ENCODE measurements at places on chromosomes 3 and 15.

DNA sequence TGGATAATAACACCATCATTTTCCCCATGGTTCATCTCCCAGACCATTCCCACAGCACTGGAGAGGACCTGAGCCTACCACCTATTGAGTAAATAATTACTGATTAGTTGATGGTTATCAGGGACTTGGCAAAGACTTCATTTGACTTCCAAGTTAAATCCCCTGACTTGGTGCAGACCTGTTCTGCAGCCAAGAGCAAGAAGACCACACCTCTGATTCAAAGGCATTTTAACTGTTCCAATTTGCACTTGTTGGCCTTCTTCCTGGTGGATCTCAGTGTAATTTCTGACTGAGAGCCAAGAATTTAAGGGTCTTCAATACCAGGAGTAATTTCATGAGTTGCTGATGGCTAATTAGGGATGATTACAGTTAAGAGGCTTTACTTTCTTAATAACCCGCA lies 24.0 kb downstream of the THSD4 start:
- no peak for DNase-seq

DNA sequence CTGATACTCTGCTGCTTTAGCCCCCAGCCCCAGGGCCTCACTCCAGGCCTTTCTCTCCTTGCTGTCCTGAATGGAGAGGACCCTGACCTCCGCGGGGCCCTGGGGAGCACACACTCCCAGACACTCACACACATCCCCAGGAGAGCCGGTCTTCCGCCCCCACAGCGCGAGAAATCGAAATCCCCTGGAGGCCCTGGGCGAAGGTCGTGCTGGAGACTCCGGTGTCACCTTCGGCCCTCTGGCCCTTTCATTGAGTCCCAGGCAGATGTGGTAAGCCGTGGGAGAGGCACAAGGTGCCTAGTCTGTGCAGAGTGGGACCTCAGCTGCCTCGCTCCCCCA lies 848 bp upstream of the GOLGA8B start:
- peak; percentile 12 for DNase-seq

- DNase-seq = no peak
Observed at GRCh38 chr15:22735781-22736180, 50.7 kb upstream of the NIPA1 start.

DNA sequence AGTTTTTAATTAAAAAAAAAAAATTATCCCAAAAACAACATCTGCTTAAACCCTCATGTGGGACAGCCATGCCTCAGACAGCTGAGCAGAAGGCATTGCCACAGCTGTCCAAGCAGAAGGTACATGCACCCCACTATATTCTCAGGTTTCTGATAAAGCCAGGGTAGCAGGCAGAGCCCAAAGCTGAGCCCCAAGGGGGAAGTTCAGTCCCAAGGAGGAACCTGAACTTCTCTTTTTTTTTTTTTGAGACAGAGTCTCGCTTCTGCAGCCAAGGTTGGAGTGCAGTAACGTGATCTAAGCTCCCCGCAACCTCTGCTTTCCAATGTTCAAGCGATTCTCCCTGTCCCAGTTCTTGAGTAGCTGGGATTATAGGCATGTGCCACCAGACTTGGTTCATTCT lies 33.2 kb downstream of the MKRN2 start:
- DNase-seq = peak; percentile 51

DNA sequence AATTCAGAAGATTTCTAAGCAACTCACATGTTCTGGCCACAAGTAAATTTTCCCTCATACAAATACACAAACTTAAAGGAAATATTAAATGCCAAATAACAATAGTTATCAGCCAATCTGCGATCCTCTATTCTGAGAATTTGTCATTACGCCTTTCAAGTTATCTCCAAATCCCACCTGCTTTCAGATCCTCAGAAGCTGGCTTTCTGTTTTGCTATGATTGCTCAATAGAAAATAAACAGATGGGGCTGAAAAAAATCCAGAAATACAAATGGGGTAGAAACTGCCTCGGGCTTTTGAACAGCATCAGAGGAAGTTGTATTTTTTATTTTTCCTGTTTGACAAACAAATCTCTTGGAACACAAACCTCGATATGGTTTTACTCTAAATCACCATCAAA lies 74.0 kb upstream of the CNTN4 start:
- no peak for DNase-seq

DNA sequence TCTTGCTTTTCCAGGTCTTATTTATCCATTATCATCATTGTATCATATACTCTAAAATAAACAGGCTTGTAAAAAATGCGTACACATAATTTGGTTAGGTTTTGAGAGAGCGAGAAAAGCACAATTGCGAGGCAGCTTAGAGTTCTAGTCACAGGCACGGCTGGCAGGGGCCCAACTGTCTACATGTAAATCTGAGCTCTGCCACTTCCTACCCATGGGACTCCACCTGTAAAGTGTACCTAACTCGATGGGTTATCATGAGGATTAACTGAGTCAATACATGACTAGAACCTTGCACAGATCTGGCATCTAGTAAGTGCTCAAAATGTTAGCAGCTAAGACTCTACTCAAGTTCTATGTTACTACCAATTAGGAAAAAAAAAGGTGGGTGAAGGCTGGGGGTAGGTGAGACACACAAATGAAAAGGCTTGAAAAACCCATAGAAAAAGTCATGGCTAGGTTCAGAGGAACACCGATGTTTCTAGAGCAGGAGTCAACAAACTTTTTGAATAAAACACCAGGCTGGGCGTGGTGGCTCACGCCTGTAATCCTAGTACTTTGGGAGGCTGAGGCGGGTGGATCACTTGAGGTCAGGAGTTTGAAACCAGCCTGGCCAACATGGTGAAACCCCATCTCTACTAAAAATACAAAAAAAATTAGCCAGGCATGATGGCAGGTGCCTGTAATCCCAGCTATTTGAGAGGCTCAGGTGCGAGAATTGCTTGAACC lies 36.2 kb downstream of the GLB1 start:
- DNase-seq = no peak

DNA sequence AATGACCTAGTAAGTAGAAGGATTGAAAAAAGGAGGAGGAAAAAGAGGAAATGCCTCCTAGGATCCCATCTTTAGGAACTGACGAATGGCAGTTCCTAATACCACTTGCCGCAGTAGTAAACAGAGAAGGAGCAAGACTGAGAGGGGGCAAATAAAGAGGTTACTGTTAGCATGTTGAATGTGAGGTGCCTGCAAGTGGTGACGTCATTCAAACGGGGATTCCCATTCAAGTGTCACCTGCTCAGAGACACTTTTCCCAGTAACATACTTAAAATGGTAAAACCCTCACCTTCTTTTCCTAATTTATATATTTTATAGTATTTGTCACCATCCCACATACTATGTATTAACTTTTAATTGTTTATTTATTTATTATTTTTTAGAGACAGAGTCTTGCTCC lies 178.9 kb downstream of the IL5RA start:
- DNase-seq = no peak

DNA sequence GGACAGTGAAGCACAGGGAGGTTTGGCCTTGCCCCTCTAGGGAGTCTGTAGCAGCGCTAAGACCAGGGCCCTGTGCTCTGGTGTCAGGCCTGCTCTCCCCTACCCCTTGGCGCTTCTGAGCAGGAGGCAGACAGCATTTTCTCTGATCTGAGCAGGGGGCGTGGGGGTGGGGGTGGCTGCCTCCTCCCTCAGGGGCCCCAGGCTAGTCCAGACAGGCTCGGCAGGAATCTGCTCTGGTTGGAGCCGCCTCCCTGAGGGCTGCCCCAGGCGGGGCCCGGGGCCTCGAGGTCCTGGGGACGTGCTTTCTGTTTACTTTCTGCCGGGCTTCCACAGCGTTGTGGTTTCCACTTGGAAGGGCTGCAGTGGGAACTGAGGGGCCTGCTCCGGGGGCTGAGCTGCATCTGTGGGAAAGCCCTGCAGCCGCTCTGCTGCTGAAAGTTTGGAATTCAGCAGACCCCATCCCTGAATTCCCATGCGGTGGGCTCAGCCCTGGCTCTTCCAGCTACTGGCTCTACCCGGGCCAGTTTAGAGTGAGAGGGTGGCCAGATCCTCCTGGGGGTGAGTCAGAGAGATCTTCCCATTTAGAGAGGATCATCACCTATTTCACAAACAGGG lies 105.4 kb downstream of the LINGO1 start:
- DNase-seq = no peak

Measured in NB4 (cell line).